ENCODE measurements at places on chromosomes 1 and 21. TPM values are rescaled to one million over a fixed set of nuclear protein-coding genes. Genes with fewer than 3 reads are reported as not detected.

The GRIK1 gene
- not detected for polyA plus RNA-seq

- no peak for DNase-seq
These were observed 69.3 kb upstream of the ANGPTL3 start for GRCh38 chr1:62528015-62528414.

DNA sequence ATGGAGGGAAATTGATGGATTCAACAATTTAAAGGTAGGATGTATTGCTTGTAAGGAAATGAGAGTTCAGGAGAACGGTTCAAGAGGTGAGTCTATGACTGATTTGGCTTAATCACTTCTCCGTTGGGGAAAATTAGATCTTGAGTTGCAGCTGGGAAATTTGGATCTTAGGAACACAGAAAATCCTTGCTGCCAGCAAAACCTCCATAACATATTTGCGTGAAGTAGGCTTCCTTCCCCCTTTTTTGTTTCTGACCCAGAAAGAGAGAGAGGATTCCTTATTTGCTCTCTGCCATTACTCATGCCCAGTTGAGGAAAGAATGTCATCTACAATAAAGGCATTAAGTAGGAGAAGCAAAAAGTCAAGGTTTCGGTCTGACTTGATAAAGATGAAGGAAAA lies 73.5 kb upstream of the PDC start:
- no peak for DNase-seq

The PTTG1IP gene
- 676 TPM for polyA plus RNA-seq

The CLCA4 gene
- polyA plus RNA-seq: not detected
